GM12878 (cell line): ENCODE measurements at places on chromosomes 5 and 9.

GRCh38 chr9:132439153-132439552 is 29.1 kb downstream of the CFAP77 start:
- DNase-seq: no peak

DNA sequence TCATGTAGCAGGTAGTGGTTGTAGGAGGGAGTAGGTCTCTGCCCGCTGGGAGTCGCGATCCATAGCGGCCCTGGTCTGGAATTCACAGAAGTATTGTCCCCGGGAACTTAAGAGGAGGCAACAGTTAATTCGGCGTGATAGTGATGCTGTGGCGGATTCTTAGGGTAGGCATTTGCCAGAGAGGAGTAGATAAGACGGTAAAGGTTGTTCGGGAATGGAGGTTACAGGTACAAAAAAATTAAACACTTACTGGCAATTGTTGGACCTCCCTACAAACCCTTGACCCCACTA is 679 bp downstream of the SMC5 start:
- DNase-seq: no peak

DNA sequence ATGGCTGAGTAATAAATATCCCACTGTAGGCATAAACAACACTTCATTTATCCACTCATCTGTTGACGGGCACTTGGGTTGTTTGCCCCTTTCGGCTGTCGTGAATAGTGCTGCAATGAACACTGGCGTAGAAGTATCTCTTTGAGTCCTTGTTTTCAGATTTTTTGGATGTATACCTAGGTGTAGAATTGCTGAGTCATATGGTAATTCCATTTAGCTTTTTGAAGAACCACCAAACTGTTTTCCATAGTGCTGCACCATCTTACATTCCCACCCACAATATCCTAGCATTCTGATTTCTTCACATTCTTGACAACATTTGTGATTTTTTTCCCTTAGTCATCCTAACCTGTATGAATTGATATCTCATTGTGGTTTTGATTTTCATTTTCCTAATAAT is 109.0 kb downstream of the NXNL2 start:
- no peak for DNase-seq

DNA sequence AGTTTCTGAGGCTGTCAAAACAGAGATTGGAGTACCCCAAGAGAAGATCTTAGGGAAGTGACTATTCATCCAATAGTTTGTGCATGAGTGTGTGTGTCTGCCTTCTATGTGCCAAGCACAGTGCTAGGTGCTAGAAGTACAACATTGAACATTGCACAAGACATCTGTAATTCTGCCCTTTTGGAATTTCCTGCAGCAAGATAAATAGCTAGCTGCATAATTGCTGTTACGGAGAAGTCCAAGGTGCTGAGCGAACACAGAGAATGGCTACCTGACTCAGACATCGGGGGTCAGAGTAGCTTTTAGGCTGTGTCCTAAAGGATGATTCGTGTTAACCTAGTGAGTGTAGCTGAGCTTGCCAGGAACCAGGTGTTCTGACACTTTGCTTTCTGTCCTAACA is 44.8 kb downstream of the PAPPA start:
- no peak for DNase-seq

DNA sequence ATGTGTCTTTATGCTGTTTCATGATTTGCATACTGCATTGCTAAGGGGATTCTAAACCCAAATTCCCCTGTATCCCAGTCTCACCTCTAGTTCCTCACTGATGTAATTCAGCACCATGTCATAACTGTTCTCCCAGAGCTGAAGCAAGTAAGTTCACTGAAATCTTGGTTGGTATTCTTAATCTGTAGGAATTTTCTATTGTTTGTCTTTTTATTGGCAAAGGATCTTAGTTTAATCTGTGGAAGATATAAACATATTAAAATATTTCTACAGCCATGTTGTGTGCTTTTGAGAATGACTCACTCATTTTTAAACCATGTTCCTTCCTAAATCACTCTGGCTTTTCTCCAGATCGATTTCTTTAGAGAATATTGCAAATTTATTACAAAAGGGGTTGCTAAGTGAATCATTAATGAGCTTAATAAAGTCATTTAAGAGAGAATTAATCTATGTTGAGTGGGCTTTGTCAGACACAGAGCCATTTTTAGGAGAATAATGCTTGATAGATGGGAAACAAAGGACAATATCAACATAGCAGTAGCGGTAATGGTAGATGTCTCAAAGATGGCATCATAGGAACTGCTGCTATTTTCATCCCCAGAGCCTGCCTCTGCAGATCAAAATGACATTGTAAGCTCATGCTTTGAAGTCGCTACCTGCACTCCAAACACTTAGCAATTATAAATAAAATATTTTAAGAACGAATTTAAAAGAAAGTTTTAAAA is 110.0 kb downstream of the ENC1 start:
- no peak for DNase-seq
